RPMI7951 (cell line): ENCODE measurements at places on chromosomes 12 and 14. TPM values are rescaled to one million over a fixed set of nuclear protein-coding genes. Genes with fewer than 3 reads are reported as not detected.
A peak's percentile ranks its signal among the peaks of the same experiment; 100 is the strongest.

GYS2 gene
- not detected in 2 replicates for total RNA-seq

DNA sequence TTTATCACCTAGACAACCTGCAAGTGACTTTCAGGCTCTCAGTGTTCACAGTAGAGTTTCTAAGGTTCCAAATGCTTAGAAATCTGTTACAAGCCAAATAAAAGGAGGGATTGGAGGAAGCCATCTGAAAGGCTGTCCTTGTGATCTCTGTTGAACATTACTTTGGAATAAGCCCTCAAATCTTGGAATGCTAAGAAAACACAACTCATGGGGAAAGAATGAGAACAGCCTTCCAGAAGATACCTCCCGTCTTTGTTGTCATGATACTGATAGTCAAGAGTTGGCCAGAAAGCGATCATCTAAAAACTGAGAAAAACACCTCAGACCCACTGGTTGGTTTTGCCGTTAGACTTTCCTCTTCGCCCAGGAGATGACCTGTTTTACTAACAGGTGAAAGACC lies 44.4 kb upstream of the KCNK13 start:
- DNase-seq = no peak

GPX2 gene
- not detected in 2 replicates for total RNA-seq

GRCh38 chr14:64391113-64391725 lies 3.1 kb downstream of the MTHFD1 start:
- no peak for DNase-seq

GRCh38 chr14:76375947-76376404 lies at the start of gene ESRRB:
Gene ESRRB, plus strand, starts transcription at chr14:76376137. Its CDS starts 265 bp downstream, at chr14:76376402.
- DNase-seq = peak; percentile 23

DLK1 gene
- not detected in 2 replicates for total RNA-seq

GRCh38 chr12:49635656-49636055 lies 12.3 kb downstream of the PRPF40B start:
- no peak for DNase-seq

- no peak for DNase-seq
Measured at GRCh38 chr12:100445081-100445481, 28.6 kb upstream of the NR1H4 start.

GPD1 gene
- 0.39 TPM in 1 of 2 replicates, not detected in the other for total RNA-seq

CAPRIN2 gene
- total RNA-seq = 15.5 and 15.7 TPM in 2 replicates

GRCh38 chr12:93094988-93095737 lies 166.1 kb upstream of the EEA1 start:
- no peak for DNase-seq

ST8SIA1 gene
- 1.7 and 2.6 TPM in 2 replicates for total RNA-seq

GRCh38 chr14:28088125-28088524 lies 678.5 kb upstream of the FOXG1 start:
- no peak for DNase-seq

VRTN gene
- not detected in 2 replicates for total RNA-seq

IFT43 gene
- 38.5 and 41.6 TPM in 2 replicates for total RNA-seq

LMNTD1 gene
- total RNA-seq = not detected in 2 replicates

LGR5 gene
- total RNA-seq = not detected in 2 replicates

GRCh38 chr12:6452245-6452943 lies 552 bp downstream of the TAPBPL start:
- DNase-seq = no peak

DNA sequence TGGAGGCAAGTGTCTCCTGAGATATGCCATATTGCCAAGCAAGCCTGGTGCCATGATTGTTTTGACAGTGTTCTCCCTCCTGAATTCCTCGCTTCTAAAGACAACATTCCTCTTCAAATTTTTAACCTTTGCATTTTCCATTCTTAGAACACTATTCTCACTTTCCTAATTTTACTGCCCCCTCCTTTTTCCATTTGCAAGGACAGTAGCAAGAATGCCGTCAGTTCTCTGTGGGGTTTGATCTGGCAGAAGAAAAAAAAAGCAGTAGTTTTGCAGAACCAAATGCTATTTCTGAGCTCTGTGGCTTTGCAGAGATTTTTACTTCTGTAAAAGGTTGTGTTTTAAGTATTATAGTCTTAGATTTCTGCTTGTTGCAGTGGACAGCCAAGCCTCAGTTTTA lies 295.2 kb downstream of the NUAK1 start:
- DNase-seq = no peak
